ENCODE measurements at places on chromosomes 5 and 9.

- no peak for DNase-seq
Observed at GRCh38 chr5:176530393-176530982, 6.7 kb downstream of the RNF44 start.

- no peak for DNase-seq
Observed at GRCh38 chr5:98050583-98050982, 722.9 kb upstream of the RGMB start.

DNA sequence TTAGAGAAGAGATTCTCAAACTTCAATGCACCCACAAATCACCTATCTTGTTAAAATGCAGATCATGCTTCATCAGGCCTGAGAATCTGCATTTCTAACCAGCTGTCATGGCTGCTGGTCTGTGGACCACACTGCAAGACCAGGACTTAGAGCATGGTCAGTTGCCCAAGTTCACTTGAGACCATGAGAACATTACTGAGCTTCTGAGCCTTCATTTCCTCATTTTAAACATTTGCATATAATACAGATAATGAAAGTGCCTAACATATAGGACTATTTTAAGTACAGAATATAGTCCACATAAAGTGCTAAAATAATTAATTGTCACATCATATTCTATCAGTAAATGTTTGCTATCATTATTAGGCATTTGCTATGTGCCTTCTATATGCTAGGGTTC lies 260.8 kb upstream of the TNC start:
- no peak for DNase-seq

DNA sequence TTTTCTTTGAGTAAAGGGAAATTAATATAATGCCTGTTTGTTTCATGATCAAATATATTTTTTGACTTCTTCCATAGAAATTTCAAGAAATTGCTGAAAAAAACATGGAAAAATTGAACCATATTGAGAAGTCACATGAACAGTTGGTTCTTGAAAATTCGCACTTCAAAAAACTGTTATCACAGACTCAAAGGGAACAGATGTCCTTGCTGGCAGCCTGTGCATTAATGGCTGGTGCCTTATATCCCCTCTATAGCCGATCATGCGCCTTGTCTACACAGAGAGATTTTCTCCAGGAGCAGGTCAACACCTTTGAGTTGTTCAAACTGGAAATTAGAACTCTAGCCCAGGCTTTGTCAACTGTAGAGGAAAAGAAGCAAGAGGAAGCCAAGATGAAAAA lies 191.4 kb downstream of the CCDC171 start:
- DNase-seq = no peak

GRCh38 chr5:10310066-10310779 lies 2.5 kb upstream of the CMBL start:
- DNase-seq = no peak

GRCh38 chr5:168401880-168402279 lies 84.4 kb upstream of the RARS1 start:
- no peak for DNase-seq

DNA sequence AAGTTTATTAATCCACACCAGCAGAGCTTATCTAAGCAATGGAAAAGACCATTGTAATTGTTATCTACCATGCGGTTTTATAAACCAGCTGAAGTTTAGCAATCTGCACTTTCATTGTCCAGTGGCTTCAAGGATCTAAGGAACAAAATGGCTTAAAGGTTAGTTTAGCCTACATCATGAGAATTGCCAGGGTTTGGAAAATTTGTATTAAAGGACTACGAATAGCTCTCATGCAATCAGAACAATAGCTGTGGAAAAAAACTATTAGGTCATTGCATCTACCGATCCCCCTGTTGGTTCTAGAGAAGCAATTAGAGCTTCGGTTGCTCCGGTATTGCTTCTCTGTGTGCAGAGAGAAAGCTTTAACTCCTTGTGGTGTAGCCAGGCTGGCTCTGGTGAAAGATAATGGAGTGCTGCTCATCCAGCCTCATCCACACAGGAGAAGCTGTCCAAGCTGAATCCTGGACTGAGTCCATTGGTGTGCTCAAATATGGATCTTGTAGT lies 86.3 kb upstream of the SLC12A2 start:
- DNase-seq = no peak

DNA sequence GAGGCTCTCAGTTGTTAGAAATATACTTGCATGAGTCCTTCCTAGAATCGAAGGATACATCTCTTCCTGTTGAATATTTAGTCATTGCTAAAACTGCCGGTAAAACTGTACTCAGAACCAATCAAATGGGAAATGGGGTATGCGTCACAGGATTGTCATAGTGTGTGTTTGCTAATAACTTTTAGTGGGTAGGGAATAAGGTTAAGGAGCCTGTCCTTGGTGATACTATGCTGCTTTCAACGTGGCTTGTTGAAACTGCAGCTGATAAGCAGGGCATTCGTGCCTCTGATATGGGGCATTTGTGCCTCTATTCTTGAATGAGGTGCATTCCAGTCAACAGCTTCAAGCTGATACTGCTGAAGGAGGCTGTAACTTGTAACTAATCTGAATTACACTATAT lies 26.6 kb downstream of the HABP4 start:
- DNase-seq = no peak

DNA sequence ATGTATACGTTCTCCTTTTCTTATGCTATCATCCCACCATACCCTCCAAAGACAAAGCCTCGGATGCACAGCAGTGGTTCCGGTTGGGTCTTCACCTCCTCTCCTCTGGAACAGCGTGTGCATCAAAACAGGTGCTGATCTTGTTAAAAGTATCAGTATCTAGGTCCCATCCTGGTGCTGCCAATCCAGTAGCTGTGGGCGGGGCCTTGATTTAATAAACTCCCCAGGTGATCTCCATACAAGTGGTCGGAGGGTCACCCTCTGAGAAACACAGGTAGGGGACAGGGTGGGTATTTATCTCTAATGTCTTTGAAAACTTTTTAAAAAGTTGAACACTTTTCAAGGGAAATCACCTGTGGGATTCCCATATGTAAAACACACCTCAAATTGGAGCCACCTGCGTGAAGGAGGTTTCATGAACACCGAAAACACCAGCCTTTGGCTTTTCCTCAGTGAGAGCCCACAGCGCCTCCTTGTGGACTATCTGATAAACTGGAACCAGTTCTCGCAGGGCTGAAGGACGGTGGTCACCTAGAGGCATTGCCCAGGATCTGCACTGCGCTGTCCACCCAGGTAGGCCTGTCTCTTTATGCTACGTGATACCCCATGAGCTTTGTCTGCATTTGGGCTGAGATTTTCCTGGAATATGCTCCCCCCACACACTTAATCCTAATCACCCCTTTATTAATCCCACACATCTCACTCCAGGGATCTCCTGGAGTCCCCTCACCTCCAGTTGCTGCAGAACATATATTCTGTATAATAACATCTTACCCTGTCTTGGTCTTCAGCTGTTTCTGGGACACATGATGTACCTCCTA lies 80.5 kb upstream of the EPB41L4B start:
- peak; percentile 61 for DNase-seq

DNA sequence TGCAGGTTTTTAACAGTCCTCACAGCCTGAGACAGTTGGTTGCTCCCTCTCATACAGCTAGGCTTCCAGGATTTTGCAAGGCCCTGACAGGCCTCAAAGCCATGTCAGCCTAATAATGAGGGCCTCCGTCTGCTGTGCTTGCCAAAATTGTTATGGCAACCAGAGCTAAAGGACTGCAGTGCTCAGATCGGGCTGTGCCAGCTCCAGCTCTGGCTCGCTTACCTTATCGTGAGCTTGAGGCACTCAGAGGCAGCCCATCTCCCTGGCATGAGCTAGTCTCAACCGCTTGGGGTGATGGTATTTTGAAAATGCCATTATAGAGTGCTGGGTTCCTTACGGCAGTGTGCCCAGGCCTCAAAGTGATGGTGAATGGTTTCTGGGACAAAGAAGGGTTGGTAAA lies 8.4 kb downstream of the MTAP start:
- no peak for DNase-seq

- DNase-seq = no peak
Observed at GRCh38 chr9:23658376-23659258, 167.4 kb downstream of the ELAVL2 start.

GRCh38 chr5:151182976-151183375 lies 25.4 kb upstream of the ANXA6 start:
- no peak for DNase-seq

DNA sequence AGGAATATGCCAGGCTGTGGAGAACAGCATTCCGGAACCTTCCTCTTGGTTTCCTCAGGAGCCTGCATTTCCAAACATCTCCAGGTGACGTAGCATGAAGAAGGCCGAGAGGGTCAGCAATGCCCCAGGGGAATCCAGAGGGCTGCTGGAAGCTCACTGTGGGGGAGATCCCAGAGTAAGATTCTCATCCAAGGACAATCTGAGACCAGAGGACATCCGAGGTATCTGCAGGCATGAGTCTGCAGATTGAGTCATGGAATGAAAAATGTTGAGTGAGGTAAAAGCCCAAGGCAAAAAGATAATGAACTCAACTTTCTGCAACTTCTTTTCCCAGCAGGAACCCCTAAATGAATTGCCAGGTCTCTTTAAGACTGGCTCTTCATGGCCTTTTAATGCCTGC lies 73.5 kb downstream of the KIF4B start:
- DNase-seq = no peak

GRCh38 chr9:116661037-116661954 lies 25.8 kb upstream of the TRIM32 start:
- DNase-seq = no peak

DNA sequence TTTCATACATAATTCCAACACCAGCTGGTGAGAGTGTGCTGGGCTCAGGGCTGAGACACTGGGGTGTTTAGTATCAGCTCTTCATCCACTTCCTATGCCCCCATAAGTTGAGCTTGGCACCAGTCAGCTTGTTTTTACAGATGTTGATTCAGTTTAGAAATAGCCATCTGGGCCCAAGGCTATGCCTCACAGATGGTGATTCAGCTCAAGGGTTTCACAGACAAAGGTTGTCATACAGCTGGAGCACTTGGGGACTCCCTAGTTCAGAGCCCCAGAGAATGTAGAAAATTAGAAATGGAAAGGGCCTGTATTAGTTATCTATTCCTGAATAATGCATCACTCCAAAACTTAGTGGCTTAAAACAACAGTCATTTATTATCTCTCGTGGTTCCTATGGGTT lies 10.3 kb upstream of the CRHBP start:
- DNase-seq = no peak

DNA sequence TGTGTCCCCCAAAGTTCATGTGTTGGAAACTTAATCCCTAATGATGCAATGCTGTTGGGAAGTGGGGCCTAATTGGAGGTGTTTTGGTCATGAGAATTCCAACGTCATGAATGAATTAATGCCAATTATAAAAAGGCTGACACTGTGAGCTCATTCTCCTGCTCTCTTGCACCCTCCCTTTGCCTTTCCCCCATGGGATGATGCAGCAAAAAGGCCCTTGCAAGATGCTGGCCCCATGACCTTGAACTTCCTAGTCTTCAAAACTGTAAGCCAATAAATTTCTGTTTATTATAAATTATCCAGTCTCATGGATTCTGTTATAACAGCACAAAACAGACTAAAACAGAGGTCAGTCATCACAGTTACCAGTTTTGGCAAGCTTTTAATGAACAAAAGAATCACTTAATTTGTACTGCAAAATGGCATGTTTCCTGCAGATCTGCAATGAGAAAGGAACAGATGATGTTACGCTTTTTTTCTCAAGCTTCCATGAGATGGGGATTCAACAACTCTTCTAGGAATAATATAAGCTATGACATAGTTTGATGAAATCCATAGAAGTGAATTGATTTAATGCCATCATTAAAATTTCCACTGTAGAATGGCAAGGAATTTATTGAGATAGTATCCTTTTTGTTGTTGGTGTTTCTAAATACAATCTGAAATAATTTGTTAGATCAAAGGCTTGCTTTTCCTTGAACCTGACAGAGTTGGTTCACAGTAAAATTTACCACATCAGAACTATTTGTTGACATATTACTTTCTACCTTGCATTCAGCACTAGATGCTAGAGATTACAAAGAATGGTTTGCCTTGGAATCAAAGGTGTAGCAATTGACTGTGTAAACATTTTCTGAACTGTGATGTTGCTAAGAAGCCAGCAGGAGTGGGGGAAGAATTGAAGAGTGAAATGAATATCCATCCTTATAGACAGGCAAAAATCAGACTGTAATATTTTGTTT lies 29.3 kb upstream of the RFK start:
- DNase-seq = no peak

DNA sequence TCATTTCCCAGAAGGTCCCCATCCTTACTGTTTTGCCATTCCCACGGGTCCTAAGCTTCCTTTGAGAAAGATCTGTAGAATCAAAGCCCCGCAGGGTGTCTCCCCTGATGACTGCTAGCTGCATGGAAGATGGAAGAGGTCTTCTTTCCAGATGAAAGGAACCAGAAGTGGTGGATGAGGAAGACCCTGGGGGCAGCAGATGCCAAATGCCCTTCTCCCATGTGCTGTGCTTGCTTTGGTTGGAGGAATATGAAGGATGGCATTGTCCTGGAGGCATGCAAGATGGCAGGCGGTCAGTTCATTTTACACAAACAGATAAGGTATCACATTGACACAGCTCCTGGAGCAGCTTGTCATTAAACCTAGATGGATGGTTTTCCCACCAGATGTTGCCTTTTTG lies 25.8 kb upstream of the CER1 start:
- DNase-seq = no peak

DNA sequence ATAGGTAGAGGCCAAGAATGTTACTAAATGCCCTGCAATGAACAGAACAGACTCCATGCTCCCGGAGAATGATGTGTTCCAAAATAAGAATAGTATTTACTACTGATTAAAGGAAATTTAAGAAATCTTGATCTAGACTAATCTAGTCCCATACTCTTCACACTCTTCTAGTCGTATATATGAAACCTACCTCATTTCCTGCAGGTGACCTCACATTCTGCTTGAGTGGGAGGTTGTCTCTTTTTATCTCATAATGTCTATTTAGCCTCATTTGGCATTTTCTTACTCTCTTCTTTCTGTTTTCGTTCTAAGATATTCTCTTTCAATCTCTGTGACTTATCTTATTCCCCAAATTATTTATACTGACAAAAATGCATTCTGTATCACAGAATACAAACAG lies 9.2 kb upstream of the SHOC1 start:
- DNase-seq = no peak

GRCh38 chr9:28820741-28821140 lies 1247.5 kb upstream of the C9orf72 start:
- no peak for DNase-seq

- no peak for DNase-seq
Observed at GRCh38 chr9:12595400-12595799, 97.8 kb upstream of the TYRP1 start.

Measured in mesothelial cell of epicardium (in vitro differentiated cells).